ENCODE measurements at places on chromosomes 11 and 22. TPM values are rescaled to one million over a fixed set of nuclear protein-coding genes. Genes with fewer than 3 reads are reported as not detected.

Gene CLCF1
- 6.0 TPM for polyA plus RNA-seq

Gene DCHS1
- polyA plus RNA-seq: 7.6 TPM

Gene CSTF3
- 25.8 TPM for polyA plus RNA-seq

Gene OR8D4
- not detected for polyA plus RNA-seq

Gene JAML
- 154 TPM for polyA plus RNA-seq

Gene OR8A1
- not detected for polyA plus RNA-seq

Gene MS4A4A
- polyA plus RNA-seq: 48.7 TPM

Gene CABP4
- polyA plus RNA-seq: 3.0 TPM

Gene IGSF22
- polyA plus RNA-seq: 1.2 TPM

Gene UPK3A
- 0.35 TPM for polyA plus RNA-seq

All from spleen (tissue), 13 donors.